ENCODE measurements at places on chromosomes 5 and 9.

GRCh38 chr5:137462816-137463520, 36.2 kb downstream of the SPOCK1 start:
- DNase-seq, result no peak

DNA sequence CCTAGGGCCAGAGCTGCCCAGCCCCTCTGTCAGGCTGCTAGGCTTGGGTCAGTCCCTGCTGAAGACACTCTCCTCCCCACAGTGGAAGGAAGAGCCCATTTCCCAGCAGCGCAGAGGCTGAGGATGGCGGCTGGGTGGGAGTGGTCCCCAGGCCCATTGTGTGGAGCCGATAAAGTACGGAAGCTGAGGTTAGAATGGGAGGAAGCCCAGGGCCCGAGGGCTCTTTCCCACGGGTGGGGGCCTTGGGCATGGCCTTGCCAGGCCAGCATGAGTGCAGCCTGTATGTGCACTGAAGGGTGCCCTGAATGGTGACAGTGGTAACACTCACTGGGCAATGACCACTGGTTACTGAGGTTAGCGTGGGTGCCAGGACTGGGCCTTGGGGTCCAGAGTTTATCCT, 125.9 kb downstream of the RGS3 start:
- no peak for DNase-seq

DNA sequence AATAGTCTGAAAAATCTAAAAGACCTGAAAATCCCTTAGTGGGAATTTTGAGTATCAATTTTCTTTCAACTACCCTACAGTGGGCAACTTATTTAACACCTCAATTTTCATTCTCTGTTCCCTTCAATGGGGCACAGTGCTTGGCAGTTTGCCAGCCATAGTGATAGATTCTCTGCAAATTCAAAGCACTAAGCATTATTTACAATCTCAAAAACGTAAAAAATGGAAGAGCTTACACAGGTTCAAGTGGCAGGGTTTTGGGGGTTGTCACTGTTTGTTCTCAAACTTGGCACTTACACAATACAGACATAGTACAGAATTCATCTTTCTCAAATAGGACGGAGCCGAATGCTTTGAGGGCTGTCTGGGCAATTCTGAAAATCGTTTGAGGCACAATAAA, 515.0 kb downstream of the EFNA5 start:
- DNase-seq, result no peak

DNA sequence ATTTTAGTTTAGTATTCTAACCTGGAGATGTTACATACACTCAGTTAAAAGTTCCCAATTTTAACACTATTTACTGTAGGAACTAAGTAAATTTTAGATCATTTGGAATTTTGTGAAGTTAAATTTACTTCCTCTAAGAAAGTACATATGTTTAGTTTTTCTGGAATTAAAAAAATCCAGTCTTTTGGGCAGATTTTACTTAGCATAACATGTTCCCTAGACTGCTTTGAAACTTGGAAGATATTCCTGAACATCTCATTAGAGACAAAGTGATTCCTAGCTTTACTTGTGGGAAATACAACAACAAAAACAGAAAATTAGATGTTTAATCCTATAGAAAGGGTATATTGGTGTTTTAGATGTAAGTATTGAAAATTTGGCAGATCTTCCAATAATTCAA, 930.0 kb upstream of the PTPRD start:
- DNase-seq, result no peak

DNA sequence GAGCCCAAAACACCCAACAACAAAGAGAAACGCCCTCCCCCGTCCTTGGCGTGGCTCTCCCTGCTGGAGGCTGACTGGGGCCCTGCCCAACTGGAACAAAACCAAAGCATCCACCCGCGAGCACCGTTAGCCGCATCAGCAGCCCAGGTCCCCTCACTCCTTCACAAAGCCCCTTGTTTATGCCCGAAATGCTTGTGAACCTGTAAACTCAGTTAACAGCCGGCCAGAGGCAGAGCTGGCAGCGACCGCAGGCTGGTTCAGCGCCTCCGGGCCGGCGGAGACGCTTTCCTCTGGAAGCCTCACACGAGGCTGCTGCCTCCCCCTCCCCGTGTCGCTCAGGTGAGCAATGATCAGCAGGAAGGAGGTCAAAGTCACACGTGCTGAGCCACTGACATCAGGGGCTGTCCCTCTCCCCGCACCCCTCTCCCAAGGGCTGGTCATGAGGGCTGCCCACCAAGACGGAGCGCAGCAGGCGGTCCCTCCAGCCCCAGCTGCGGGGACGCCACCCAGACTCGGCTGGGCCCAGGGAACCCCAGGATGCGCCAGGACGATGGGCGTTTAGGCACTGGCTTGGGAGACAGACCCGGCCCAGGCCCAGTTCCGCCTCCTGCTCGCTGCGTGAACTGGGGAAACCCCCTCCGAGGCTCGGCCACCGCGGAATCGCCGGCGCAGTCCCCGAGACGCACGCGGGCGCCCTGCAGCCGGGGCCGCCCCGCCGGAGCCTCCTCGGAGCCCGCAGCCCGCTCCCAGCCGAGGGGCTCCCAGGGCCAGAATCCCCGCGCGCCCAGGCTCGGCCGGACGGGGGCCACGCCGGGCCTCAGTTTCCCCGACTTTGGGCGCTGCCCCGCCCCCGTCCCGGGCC, 563 bp downstream of the SNAPC4 start:
- DNase-seq, result peak; percentile 22

- DNase-seq, result no peak
These were observed 192.9 kb downstream of the RAB3C start for GRCh38 chr5:58775701-58776262.

GRCh38 chr9:35958104-35958837, at the start of gene OR2S2:
Gene OR2S2 (minus strand): TSS chr9:35958154. CDS start chr9:35958098, 56 bp downstream.
- DNase-seq, result no peak

- no peak for DNase-seq
These were observed 65.9 kb upstream of the EFNA5 start for GRCh38 chr5:107736638-107737037.

GRCh38 chr5:13708906-13709305, 235.6 kb downstream of the DNAH5 start:
- DNase-seq, result no peak

DNA sequence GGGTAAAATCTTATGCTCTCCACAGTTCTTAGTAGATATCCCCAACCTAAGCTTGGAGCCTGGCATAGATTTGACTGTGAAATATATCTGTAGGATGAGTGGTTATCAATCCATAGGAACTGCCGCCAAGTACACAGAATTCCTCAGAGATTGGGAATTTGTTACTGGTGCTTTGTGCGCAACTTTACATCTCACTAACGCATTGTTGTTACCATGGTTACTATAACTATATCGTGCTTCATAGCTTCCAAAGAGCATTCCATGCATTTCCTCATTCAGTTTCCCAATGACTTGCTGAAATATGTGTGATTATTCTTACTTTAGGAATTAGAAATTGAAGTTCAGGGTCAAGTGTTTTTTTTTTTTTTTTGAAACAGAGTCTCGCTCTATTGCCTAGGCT, 9.5 kb upstream of the GGTA1 start:
- DNase-seq, result no peak

DNA sequence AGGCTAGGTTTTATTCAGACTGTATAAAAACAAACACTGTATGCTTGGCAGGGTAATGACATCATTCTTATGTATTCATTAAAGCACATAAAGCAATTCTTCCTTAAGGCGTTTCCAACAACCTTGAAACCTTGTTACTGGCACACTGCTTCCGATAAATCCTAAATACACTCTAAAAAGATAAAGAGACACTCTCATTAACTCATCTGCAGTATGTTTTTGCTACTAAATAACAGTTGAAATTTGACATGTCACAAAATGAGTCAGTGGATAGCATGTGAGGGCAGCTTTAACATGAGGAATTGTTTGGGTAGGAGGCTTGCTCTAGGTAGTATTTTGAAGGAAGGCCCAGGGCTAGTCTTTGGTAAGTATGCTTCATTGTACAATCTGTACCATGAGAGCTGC, 13.7 kb downstream of the YIPF5 start:
- DNase-seq, result no peak

GRCh38 chr5:55724281-55724680, 12.2 kb upstream of the SLC38A9 start:
- DNase-seq, result no peak

DNA sequence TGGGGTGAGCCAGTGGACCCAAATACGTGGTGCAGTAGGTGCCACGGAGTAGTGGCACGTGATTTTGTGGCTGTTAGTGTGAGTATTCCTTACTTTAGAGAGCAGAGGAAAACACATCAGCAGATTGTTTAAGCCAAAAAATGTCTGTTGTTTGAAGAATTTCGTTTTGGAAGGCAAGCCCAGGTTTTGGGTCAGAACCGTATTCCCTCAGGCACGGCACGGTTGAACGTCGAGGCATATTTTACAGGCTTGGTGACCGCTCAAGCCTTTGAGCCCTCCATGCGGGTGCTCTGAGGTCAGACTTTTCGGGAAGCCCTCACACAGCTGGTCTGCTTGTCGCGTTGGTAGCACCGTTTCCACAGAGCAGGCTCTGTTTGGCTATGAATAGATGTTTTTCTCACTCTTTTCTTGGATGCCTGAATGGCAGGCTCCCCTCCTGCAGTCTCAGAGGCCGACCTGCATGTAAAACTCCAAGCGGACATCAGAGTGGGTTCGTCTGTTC, 27.2 kb downstream of the NEK6 start:
- no peak for DNase-seq

DNA sequence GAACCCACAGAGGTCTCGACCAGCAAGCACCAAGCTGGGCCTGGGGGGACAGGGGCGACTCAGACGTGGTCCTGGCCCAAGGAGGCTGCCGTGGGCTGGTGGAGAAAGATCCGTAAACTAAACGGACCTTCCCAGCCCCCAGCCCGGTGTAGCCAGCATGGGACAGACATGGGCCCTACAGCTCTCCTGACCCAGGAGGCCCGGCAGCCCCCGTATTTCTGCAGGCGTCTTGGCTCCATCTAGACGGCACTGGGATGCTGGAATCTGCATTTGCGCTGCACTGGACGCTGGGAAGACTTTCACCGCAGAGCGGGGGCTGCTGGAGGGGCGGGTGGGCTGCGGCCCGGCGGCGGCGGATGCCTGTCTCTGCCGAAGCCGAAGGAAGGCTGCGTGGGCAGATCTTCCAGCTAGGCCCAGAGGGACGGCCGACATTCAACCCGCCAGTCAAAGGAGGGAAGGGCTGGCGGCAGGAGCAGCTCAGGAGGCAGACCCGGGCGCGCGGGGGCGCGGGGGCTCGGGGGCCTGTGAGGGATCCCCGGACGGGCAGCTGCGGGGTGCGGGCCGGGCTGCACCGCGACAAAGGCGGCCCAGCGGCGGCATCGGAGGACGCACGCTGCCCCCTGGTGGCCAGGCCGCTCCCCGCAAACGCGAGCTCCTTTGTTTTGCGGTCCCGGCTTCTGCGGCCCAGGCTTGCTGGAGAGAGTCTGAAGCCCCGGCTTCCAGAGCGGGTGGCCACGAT, 266.2 kb downstream of the NSG2 start:
- DNase-seq, result peak; percentile 34

GRCh38 chr5:146394486-146394885, 52.6 kb upstream of the TCERG1 start:
- no peak for DNase-seq

- DNase-seq, result no peak
These were observed 117.8 kb downstream of the CCDC192 start for GRCh38 chr5:127820910-127821553.

GRCh38 chr9:86541014-86541570, 186.9 kb upstream of the TUT7 start:
- DNase-seq, result no peak

- no peak for DNase-seq
These were observed 9.3 kb upstream of the NRARP start for GRCh38 chr9:137311171-137311985.

GRCh38 chr5:178454821-178455479, 135.2 kb downstream of the COL23A1 start:
- no peak for DNase-seq

DNA sequence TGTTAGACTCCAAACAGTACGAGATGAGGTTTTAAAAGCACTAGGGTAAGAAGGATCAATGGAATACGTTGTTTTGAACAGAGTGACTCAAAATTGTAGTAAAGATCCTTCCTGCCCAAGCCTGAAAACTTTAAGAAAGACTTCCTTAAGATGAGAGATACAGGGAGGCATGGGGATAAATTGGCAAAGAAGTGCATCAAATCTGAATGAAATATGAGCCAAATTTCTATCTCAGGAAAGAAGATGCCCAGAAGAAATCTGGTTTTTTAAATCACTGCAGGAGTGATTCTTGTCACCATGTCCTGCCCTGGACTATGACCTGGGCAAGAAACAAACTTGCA, 14.9 kb downstream of the FCN2 start:
- no peak for DNase-seq

DNA sequence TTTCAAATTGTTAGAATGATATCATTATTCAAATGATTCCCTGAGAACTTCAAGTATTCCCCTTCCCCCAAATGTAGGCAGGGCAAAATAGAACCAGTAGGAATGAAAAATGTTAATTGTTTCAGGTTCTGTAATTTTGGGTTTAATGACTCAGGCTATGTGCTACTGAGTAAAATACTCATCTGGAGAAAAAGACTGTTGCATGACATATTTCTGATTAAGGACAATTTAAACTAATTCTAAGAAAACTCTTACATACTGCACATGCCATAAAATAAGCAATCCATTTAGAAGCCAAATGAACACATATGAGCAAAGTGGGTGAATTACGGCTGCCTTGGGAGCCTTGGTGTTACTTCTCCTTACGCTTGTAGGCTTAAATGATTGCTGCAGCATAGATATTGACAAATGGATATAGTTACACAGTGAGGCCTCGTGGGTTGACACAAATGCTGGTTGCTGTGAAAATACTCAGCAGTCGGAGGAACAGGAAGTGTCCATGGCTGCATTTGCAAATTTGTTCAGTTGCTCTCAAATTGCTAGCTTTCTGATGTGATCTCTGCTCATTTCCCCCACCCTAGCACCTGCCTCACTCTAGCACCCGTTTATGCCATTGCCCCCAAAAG, 174.9 kb upstream of the DMAC1 start:
- no peak for DNase-seq

DNA sequence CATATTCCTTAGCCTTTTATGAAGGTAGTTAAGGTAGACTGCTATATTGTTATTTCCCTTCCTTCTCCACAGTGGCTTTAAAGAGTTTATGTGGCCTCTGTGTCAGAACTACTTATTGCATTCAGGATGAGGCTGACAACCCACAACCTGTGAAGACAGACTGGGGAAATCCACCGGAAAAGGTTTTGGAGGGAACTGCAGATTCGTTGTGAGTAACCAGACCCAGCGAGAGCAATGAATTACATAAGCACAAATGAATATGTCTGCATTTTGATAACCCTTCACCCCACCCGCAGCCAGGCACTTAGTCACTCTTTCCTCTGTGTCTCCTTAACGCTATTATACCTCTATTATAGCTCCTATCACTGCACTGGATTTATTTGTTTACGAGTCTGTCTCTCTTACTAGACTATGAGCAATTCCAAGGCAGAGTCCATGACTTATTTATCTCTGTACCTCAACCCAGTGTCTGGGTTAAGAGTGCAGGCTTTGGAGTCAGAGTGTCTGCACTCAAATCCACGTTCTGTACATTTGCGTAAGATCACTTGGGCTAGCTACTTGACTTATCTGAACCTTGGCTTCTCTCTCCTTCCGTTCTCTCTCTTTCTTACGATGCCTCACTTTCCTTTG, 19.2 kb downstream of the KCTD16 start:
- DNase-seq, result peak; percentile 94

- no peak for DNase-seq
These were observed 814.2 kb upstream of the ZNF608 start for GRCh38 chr5:125560476-125561225.

Measured in central memory CD4-positive, alpha-beta T cell (primary cell).